ENCODE measurements at places on chromosomes 3 and 15. TPM values are rescaled to one million over a fixed set of nuclear protein-coding genes. Genes with fewer than 3 reads are reported as not detected.

CHRFAM7A gene
- total RNA-seq, result 3.1 TPM

NRG4 gene
- 1.1 TPM for total RNA-seq

USP3 gene
- 36.6 TPM for total RNA-seq

MYO5C gene
- total RNA-seq, result not detected

CYP11A1 gene
- total RNA-seq, result 0.30 TPM

IL20RB gene
- total RNA-seq, result 6.4 TPM

ACAD11 gene
- 4.3 TPM for total RNA-seq

RSRC1 gene
- 20.8 TPM for total RNA-seq

LRRC15 gene
- 0.07 TPM for total RNA-seq

ARHGEF26 gene
- total RNA-seq, result 0.63 TPM

Measured in MG63 (cell line).